Stimulated activated CD8-positive, alpha-beta memory T cell treated with anti-CD3 and anti-CD28 coated beads, Interleukin-2, amount 100 ng/mL, for 1 hour (primary cell): ENCODE measurements at places on chromosomes 4 and X.

DNA sequence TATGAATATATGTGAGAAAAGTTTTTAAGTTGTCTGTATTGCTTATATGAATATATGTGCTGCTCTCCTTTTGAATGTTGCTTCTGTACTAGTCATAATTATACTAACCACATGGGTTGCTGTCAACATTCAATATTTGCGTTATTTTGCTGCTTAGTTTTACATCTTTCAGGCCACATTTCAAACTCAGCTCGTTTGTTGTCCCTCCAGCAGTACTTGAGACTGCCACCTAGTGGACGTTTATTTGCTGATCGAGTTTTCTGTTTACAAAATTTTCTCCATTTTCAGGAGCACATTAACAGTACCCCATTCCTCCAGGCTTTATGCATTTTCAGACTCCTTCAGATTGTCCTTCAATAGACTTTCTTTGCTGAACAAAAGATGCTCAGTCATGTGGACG is 75.8 kb downstream of the NUDT11 start:
- DNase-seq: no peak

- DNase-seq: no peak
Observed at GRCh38 chr4:12145768-12146167, 717.1 kb upstream of the HS3ST1 start.

GRCh38 chr4:11774346-11774745 is 345.7 kb upstream of the HS3ST1 start:
- DNase-seq: no peak

DNA sequence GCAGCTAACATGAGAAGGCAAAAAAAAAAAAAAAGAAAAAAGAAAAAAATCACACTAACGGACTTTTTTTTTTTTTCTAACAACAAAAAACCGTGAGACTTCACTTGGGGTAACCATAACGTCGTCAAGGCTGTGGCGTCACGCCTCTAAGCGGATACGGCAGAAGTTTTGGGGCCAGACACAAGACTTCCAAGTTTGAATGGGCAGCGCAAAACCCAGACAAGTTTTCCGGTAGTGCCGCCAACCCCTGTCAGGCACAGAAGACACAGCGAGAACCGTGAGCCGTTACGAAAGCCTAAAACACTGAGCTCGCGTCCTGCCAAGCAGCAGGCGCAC is 556 bp upstream of the SMARCA5 start:
- DNase-seq: no peak

GRCh38 chrX:107775000-107775733 is 420 bp downstream of the TSC22D3 start:
- DNase-seq: no peak

DNA sequence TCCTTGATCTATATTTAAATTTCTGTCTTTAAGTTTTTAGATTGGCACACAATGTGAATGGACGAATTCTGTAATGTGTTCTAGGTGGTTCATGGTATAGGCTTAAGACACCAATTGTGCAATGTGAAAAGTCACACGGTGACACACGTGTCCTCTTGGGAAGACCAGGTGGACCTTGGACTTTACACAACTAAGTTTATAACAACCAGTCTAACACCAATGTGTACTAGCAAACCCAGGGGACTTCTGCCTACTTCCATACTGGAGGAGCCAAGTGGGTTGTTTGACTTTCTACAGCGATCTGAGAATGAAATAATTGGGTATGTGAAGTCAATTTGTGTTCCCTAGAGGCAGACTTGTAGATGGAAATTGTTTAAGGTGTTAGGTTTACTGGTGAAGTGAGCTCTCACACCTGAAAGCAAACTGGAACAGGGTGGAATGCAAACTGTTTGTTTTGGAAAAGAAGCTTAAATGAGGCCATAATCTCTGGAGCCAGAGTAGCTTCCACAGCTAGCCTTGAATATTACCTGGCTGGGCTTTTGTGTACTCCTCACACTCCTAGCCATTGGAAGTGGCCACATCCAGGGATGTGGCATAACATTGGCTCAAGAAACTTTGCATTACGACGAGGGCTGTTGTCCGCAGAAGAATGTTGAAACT is 45.9 kb upstream of the WDR1 start:
- DNase-seq: no peak

DNA sequence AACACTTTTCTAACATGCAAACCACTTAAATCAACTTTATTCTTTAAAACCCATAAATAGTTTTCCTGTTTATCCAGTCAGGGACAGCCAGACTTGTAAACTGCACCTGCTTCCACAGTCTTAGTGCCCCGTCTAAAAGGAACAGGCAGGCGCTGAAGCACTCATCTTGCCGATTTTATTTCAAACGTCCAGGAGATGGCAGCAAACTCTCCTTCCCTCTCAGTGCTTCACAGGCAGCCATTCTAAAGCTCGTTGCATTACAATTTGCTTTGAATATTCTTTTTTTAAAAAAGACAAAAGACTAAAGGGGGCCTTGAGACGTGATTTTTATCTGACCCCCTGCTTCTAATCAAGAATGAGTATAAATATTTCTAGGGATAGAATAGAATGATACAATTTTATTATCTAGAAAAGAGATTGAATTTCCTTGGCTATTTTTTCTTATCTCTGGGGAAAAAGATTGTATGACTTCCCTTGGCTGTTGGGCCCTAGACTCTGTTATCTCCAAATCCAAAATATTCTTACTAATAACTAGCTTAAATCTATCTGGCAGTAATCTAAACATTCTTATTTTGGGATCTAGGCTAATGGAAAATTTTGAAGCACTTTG is 93.6 kb upstream of the MYOZ2 start:
- DNase-seq: peak; percentile 23

GRCh38 chr4:183256756-183257385 is 63.2 kb downstream of the CLDN22 start:
- no peak for DNase-seq

DNA sequence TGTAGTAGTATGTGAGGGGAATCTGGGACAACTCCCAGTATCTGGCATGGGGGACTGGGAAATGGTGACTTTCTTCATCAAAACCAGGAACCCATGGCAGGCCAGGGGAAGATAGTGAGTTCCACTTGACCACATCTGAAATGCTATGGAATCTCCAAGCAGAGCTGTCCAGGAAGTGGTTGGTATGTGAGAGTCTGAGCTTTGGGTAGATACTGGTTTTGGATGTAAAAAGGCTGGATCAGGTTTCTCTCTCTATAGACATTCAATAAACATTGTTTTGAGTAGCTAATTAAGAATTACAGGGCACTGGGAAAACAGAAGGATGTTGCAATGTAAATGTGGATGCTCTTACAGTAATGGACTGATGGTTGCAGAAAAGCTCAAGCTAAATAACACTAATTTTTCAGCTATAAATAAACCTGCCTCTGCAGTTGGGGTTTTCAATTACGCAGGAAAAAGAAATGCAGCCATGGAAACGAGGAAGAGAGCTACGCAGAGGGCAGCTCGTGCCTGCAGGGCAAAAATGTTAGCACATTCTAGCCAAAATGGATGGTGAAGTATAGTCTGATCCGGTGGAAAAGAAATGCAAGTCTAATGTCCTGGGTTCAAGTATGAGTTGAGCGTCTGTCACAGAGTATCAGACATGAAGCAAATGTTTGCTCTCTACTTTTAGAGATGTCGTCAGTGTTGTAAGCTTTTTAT is 13.4 kb upstream of the CHRNA9 start:
- DNase-seq: no peak

GRCh38 chrX:111124418-111124817 is 28.4 kb downstream of the PAK3 start:
- no peak for DNase-seq

DNA sequence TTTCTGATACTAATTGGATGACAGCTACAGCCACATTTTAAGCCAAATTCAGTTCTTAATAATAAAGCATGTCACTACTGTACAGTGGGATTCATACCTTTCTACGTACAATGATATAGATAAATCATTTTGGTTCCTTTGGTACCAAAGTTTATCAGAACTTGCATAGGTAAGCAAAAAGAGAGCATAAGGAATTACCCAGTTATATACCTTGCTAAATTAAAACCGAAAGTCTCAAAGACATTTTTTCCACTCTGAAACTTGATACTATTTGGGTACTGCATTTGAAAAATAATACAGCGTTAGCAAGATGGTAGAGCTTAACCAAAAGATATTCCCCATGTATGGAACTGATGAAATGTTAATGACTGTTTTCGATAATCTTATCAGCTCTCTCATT is 400.9 kb upstream of the ADGRL3 start:
- DNase-seq: no peak

DNA sequence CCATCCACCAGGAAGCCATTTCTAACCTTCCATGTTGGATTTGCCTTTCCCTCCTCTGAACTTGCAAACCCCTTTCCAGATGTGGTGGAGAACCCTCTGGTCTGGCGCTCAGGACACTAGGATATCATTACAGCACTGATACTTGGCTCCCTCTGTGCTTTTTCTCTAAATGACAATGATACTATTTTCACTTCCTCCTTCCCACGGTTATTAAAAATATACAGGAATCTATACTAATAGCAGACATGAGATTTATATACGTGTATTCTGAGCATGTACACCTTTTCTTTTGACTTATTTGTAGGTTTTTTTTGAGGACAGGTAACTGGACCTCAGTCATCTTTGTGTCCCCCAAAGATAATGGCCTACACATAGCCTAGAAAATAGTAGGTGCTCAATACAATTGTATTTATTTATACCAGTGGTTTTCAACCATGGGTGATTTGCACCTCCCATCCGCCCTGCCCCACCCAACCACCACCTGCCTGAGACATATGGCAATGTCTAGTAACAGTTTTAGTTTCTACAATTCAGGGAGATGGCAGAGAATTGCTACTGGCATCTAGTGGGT is 60.4 kb upstream of the PLAC8 start:
- no peak for DNase-seq

DNA sequence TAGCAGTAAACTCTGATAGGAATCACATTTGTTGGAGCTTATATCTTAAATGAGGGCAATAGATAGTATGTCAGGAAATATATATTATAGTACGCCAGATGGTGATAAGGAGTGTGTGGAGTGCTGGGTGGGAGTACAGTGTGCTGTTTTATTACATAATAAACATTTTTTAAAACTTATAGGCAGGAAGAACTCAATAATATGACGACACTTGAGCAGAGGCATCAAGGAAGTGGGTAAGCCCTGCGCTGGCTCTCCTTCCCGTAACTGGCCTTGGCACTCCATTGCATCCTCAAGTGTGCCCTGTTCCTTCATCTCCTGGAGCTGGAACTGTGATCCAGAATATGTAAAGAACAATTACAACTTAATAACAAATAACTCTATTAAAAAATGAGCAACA is 123.8 kb downstream of the ELOVL6 start:
- no peak for DNase-seq

GRCh38 chrX:121356139-121356849 is 308.9 kb downstream of the GLUD2 start:
- no peak for DNase-seq
